CD4-positive, CD25-positive, alpha-beta regulatory T cell (primary cell): ENCODE measurements at places on chromosomes 4 and X. TPM values are rescaled to one million over a fixed set of nuclear protein-coding genes. Genes with fewer than 3 reads are reported as not detected.

GRCh38 chr4:1794809-1795298 lies 1.8 kb downstream of the FGFR3 start:
- DNase-seq, result no peak

MAGEA3 gene
- not detected for total RNA-seq

- DNase-seq, result no peak
These were observed 983.4 kb upstream of the ADGRL3 start for GRCh38 chr4:60216752-60217151.

DNA sequence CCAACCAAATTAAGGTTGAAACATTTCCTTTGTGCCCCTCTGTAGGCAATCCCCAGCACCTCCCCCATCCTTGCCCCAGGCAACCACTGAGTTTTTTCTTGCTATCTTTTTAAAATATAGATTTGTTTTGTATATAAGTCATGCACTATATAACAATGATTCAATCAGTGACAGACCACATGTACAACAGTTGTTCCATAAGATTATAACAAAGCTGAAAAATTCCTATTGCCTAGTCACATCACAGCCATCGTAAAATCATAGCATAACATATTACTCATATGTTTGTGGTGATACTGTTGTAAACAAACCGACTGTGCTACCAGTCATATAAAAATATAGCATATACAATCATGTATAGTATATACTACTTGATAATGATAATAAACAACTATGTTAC lies 211.9 kb upstream of the NRK start:
- DNase-seq, result no peak

SCD5 gene
- 0.12 TPM for total RNA-seq

DNA sequence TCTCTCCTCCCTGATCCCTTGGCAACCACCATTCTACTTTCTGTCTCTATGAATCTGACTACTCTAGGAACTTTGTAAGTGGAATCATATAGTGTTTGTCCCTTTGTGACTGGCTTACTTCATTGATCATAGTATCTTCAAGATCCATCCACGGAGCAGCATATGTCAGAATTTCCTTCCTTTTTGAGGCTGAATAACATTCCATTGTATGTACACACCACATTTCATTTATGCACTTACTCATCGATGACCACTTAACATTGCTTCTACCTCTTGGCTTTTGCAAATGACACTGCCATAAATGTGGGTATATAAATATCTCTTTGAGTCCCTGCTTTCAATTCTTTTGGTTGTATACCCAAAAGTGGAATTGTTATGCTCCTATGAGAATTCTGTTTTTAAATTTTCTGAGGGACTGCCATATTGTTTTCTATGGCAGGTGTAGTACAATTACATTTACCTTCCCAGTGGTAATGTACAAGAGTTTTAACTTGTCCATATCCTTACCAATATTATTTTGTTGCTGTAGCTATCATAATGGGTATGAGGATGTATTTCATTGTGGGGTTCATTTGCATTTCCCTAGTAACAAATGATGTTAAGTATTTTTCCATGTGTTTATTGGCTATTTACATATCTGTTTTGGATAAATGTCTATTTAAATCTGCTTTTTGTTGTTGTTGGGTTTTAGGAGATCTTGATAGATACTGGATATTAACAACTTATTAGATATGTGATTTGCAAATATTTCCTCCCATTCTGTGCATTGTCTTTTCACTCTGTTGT lies 466.1 kb downstream of the C4orf33 start:
- no peak for DNase-seq

DNA sequence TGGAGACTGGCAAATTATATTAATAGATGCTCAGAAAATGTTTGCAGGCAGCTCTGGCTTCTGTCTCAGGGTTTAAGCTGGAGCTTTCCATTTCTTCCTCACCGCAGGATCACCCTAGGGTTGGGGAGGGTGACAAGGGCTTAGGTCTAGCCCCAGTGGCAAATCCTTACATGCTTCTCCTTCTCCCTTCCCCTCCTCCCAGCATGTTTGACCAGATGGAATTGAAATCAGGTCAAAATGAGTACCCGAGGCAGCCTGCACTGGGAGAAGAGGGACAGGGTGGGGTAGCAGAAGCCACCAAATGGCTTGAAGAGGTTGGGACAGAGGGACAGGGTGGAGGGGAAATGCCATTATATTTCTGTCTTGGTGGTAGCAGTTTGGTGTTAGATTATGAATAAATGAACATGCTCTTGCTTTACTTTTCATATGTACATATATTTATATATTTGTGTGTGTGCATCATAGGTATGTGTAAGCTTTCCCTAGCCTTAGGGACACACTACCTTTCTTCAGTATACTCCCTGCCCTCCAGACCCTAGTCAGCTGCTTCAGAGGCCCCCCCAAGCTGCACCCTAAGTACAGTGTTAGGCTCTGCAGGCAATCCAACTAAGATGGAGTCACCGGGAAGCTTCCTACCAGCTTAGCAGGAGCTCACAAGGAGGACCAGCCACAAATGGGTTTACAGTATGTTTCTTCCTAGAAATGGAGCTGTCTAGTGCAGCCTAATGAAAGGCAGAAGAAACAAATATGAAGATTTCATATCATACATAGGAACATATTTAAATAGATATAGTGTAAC lies 1.8 kb downstream of the TMEM35A start:
- DNase-seq, result no peak

GRCh38 chrX:119201570-119201969 lies 34.5 kb upstream of the PGRMC1 start:
- no peak for DNase-seq

DNA sequence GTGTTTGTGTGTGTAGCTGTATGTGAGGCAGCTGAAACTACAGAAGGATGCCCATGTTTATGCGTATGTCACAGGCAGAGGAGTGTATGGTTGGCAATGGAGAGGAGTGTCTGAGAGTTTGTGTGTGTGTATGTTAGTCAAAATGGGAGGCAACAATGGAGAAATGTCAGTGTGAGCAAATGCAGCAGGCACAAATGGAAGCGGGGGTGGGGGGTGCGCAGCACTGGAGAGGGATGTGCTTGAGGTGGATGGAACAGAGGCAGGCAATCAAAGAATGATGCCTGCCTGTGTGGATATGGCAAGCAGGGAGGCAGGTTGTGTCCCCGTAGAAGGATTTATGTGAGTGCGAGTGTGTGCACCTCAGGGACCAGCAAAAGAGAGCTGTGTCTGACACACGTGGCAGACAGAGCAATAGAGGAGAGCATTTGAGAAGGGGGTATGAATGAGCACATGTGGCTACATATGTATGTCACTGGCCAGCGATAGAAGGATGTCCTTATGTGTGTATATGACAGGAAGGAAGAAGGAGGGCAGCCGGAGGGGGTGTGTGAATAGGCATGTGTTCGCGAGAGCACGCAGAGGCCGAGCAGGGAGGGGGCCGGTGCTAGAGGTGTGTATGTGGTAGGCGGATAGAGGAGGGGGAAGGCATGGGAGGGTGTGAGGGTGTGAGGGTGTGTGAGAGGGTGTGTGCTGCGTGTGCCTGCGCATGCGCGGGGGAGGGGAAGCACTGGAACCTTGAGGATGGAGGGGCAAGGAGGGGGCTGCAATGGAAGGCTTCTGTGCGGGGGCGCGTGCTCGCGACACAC lies 1.1 kb downstream of the PJA1 start:
- DNase-seq, result peak; percentile 60

DNA sequence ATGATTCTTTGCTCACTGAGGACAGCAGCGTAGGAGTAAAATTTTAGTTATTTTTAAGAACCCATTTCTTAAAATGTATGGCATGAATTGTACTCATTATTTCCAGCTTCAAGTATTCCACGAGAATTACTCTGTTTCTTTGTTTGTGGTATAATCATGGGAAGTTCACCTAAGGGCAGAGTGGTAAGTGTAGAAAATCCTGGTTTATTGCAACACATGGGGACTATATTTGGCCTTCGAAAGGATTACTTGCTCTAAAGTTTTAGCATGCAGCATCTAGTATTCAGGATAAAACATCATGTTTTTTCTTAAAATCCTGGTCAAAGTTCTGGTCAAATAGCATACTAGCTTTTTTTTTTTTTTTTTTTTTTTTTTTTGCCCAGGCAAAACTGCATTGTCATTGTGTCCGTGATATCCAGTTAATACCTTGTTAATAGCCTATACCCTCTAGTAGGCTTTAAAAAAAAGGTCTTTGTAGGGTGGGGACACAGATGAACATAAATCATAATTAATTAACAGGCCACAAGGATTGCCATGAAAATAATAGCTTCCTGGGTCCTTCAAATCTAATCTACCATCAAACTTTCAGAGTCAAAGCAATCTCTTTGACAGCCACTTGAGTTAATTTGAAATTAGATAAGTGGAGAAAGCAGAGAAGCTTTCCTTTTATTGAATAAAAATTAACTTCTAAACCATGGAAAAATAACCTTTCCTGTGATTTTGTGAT lies 44.6 kb upstream of the VEGFC start:
- DNase-seq, result no peak

RCHY1 gene
- 45.4 TPM for total RNA-seq

DNA sequence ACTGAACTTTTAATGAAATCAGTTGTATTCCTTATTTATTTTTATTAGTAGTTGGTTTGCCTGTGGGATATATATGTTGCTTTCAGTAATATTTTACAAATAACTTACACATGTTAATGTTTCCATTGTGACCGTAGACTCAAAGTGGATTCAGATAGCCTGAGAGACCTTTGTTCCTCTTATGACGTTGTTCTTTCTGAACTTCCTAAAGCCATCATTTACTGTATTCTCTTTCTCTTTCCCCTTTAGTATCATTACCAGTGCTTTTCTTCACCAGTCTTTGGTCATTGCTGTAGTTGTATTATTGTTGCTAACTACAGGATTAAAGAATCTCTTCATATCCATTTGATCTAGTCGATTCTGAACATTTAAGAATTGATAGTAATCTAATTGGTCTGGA lies 4.3 kb downstream of the STIM2 start:
- no peak for DNase-seq

DNA sequence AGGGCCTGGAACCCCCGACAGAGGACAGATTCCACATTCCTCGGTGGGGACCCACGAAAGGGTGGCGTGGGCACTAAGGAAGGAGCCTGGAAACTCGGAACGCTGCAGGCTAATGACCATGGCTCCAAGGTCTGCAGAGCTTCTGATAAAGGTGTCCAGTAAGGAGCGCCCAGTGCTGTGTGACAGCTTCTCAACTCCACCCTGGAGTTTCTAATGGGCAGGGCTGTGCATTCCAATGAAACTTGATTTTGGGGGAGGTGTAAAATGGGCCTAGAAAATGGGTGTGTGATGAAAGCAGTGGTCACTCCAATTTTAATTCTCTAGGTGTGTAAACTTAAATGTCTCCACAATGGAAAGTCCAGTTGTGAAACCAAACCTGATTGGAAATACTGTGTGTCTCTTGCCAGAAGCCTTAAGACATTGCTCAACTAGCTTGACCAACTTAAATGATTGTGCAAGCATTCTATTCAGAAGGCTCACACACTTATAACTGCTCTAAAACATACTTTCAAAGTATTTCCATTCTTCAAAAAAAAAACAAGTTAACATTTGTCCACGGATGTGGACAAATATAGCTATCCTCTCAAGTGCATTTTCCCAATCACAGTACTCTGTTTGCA lies 52.1 kb downstream of the XAGE2 start:
- no peak for DNase-seq

DNA sequence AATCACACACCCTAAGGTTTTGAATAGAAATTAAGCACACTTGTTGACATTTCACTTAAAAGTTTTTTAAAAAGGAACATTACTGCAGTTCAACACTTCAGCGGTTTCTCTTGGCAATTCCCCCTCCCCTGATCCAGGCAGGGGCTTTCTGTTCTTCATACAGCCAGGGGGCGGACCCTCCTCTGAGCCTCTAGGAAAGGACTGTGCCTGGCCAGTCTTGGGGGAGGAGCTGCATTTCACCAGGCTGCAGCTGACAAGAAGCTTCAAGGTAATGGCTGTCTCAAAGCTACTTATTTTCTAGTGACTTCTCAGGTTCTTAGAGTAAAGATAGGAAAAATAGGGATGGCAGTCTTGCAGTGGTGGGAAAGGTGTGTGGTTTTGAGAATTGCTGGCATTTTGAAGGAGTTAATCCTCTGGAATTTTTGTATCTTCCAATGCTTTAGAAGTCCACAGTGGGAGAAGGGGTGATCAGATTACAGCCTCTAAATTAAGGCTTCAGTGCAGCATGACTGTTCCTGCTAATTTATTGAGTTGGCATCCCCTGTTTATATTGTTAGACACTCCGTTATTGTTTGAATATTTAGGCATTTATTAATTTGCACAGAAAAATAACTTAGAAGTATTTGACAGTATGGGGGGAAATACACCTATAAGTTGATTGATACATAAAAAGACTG lies 33.5 kb downstream of the PWWP3B start:
- no peak for DNase-seq

GRCh38 chrX:107711521-107712181 lies 63.9 kb downstream of the TSC22D3 start:
- DNase-seq, result no peak

AKAP4 gene
- not detected for total RNA-seq

DNA sequence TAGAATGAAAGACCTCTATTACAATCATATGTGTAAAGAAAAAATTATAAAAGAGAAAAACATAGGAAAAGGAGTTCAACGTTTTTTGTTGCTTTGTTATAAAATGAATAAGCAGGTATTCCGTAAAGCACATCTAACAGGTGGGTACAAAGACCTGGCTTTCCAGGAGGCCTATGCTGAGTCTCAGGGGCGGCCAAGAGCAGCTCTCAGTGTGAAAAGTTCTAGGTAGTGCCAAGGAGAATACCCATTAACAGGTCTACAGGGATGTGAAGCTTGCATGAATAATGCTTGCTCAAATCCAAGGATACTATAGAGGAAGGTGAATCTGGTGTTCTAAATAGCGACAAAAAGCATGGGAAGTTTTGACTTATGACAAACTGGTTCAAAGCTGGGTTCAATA lies 944.4 kb downstream of the PDHA2 start:
- DNase-seq, result no peak

- DNase-seq, result no peak
These were observed 33.8 kb downstream of the CXCL1 start for GRCh38 chr4:73902817-73903547.

PRSS12 gene
- total RNA-seq, result not detected

DNA sequence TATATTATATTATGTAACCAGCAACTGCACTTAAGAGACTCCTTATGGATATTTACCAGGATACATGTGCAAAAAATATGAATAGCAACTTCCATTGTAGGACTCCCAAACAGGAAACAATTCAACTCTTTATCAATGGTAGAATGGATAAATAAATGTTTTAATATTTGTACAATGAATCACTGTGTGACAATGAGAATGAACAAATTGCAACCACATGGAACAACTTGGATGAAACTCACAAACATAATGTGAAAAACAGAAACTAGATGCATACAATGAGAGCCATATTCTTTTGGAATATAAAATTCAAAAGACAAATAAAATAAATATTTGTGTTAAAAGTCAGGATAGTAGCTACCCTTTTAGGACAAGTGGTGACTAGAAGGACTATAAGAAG lies 1015.7 kb downstream of the TECRL start:
- no peak for DNase-seq

DNA sequence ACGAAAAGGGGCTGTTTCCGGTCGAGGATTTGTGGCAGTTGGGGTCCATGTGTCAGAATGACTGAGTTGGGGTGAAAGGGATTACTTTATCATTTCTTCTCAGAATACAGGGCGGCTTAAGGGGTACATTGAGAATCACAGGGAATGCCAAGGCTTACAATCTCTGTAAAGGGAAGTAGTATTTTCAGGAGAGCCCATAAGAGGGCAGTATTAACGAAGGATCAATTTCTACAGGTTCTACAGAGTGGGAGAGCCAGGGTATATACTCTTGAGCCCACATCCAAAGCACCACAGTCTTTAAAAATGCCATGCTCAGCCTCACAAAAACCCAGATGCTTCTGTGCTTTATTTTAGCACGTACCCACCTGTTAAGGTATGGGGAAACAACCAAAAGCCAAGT lies 67.7 kb upstream of the ZXDA start:
- no peak for DNase-seq
